ENCODE measurements at places on chromosomes 7 and 10.
A peak's percentile ranks its signal among the peaks of the same experiment; 100 is the strongest.

- no peak for DNase-seq
Measured at GRCh38 chr7:1981878-1982230, 250.9 kb downstream of the MAD1L1 start.

- DNase-seq = no peak
Measured at GRCh38 chr10:16509996-16510395, 11.7 kb downstream of the C1QL3 start.

DNA sequence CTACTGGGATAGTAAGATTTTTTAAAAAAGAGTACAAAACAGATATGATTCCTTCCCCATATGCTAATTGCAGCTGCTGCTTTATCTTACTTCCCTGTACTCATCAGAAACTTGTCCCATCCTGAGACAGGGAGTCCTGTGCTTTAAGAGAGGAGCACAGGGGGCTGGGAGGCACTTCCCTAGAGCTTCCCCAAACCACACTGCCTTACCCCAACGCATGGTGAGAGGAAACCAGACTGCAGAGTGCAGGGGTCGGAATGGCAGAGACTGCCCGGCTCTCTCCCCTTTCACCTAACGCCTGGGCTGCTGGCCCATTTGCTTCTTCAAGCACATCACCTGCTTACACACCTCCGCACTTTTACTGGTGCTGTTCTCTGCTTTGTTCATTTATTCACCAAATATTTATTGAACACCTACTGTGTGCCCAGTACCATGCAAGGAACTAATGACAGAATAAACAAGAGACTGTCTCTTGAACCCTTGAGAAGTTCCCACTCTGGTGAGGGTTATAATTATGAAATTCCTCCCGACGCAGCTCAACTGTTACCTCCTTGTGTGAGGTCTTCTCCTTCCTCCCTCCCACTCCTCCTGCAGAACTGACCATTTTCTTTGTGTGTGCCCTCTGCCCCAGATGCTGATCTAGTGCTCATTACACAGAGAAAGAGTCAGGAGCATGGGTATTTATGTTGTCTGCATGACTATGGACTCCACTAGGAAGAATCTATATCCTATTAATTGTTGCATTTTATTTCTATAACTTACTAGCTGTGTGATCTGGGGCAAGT lies 289.7 kb downstream of the TCF7L2 start:
- DNase-seq = no peak

DNA sequence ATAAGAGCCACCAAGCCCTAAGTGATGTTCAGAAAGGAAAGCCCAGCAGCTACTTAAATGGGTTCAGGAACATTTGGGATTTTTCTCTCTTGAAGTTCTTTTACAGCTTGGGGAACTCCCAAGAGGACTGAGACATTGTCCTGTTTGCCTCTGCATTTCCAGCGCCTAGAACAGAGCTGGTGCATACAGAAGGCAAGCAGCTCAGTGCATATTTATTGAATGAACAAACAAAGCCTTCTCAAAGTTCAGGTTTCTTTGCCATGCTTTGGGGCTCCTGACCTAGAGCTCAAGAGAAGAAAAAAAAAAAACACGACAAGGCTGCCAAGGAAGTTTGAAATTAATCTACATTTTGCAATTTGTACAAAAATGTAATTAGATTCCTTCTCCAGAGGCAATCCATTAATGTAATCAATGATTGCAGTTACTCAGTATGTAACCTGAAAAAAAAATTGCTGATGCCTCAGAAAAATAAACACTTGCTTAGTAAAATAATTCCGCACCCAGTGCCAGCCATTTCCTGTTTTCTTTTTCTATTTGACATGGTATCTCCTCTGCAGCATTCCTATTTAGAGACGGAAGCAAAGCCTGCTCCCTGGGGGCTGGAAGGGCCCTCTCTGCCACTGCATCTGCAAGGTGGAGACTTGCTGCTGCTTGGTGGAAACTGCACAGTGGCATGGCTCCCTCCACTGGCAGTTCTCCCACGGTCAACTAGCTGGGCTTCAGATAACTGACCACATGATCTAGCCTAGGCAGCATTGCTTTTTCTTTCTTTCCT lies 157.3 kb downstream of the TMEM178B start:
- no peak for DNase-seq

- DNase-seq = no peak
Measured at GRCh38 chr7:20980668-20981264, 194.1 kb upstream of the SP8 start.

DNA sequence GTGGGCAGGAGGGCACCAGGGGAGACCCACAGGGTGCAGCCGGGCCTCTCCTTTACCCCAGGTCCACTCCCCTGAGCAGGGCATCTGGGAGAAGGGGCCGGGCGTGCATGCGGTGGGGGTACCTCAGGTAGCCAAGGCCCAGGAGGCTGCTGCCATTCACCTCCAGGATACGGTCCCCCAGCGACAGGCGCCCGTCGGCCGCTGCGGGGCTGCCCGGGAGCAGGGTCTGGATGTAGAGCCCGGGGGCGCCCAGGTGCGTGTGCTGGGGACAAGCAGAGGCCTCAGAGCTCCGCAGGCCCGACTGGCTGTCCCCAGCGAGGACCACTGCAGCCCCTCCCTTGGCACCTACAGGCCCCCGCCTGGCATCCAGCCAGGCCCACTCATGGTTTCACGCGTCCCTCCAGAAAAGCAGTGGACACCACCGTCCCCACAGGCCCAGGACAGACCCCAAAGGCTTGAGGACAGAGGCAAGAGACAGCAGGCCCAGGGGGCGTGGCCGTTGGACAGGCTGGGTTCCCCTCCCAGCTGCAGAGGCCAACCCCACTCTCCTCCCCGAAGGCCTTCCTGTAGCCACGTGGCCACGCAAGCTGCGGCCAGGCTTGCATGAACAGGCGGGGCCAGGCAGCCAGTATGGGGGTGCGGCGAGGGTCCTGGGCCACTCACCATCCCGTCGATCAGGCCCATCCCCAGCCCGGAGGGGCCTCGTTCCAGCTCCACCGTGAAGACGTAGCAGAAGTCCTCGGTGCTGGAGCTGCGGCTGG lies 24.3 kb downstream of the AP5Z1 start:
- DNase-seq = no peak

DNA sequence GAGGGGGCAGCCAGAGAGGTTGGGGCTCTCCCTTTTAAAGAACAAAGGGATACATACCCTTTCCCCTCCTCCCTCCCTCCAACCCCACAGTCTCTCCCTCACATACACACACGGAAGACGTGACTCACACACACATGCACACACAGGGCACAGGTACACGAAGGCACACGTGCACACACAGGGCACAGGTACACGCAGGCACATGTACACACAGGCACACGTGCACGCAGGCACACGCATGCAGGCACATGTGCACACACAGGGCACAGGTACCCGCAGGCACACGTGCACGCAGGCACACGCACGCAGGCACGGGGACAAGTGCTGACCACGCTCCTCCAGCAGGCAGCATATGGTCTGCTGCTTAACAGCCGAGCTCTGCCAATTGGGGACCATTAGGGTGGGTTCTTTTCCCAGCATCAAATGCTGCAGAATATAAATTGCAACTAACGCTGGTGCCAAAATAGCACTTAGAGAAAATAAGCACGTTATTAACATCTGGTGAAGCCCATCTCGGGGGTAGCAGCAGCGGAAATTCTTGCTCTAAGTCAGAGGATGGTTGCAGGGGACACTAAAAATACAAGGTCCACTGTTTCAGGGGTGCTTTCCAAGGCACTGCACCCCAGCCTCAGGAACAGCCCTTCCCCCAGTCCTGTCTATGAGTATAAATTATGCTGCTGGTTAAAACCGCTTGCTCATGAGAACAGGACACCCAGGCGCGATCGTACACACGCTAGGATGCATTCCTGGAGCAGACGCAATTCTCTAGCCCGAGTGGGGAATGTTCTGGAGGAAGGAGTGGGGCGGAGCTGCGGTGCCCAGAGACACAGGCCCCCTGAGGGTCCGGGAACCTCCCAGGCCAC lies 55.2 kb upstream of the TNRC18 start:
- no peak for DNase-seq

DNA sequence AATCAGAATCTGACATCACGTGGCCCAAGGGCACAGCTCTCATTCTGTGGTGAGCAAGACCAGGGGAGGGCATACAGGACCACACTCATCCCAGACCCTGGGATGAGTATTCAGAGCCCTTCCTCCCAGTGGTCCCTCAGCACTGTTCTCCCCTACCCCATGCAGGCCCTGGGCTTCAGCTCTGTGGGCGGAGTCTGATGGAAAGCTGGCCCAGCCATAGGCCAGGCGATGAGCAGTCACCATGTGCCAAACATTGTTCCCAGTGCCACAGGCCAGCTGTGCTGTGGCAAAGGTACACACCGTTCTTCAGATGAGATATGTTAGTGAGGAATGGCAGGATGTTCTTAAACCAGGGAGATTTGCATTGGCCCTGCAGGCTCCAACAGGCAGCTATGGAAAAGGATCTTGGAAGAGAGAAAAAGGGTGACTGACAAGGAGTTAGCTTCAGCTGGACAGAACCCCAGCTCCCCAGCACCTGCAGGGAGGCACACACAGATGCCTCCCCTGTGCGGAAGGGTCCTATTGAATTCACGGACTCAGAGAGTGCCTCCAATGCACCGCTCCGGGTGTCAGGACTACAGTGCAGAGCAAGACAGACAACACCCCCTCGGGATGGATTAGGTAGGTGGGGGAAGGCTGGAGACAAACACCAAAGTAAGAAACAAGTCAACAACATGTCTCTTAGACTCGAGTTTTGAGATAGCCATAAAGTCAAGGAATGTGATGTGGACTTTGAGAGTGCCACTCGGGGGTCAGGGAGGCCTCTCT lies 596.0 kb upstream of the MGMT start:
- DNase-seq = peak; percentile 69

- no peak for DNase-seq
Measured at GRCh38 chr10:131947631-131948347, 33.9 kb downstream of the BNIP3 start.

GRCh38 chr7:131735101-131735500 lies 178.7 kb upstream of the PODXL start:
- no peak for DNase-seq

DNA sequence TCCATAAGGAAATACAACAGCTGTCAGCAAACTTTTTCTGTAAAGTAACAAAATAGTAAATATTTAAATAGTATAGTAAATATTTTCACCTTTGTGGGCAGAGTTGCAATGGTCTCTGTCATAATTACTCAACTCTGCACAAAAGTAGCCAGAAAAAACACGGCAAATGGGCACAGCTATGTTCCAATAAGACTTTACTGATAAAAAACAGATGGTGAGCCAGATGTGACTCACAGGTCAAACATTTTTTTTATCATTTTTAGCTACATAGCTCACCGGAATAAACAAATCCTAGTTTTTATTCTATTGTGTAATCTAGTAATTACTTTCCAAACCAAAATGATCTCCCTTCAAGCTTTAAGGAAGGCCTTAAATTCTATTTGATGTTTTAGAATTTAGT lies 55.3 kb downstream of the NCAPG2 start:
- no peak for DNase-seq

GRCh38 chr10:122290833-122291532 lies 19.9 kb downstream of the BTBD16 start:
- DNase-seq = no peak

DNA sequence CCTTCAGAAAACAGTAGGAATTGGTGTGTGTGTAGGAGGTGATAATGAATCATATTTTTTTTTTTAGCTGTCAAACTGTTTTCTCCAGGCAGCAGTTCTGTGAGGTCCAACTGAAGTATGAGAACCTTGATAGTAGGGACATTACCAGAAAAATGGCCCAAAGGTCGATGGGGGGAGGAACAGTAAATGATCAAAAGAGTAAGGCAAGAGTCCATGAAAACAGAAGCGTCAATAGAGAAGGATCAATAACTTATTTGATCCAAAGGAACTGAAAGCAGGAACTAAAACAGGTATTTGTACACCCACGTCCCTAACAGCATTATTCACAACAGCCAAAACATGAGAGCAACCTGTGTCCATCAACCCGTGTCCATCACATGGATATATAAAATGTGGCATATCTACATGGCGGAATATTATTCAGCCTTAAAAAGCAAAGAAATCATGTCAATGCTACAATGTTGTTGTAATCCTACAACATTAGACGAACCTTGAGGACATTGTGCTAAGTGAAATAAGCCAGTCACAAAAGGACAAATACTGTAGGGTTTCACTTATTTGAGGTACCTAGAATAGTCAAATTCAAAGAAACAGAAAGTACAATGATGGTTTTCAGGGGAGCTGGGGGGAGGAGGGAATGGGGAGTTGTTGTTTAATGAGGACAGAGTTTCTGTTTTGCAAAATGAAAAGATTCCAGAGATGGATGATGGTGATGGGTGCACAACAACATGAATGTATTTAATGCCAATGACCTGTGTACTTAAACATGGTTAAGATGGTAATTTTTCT lies 214.0 kb upstream of the KLF14 start:
- DNase-seq = no peak

DNA sequence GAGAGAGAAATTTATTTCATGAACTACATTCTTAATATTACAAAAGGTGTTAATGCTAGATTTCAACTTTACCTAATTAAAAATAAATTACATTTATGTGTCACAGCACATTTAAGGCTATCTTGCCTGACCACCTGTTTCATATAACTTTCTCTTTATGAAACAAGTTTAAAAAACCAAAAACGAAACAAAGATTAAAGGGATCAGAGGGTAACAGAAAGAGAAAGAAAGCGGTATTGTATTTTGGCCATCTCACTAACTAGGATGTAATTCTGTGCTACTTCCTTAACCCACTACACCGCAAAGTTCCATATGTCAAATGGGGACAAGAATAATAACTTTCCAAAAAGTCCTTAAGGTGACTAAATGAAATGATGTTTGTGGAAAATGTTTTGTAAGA lies 6.3 kb upstream of the RHOBTB1 start:
- no peak for DNase-seq

DNA sequence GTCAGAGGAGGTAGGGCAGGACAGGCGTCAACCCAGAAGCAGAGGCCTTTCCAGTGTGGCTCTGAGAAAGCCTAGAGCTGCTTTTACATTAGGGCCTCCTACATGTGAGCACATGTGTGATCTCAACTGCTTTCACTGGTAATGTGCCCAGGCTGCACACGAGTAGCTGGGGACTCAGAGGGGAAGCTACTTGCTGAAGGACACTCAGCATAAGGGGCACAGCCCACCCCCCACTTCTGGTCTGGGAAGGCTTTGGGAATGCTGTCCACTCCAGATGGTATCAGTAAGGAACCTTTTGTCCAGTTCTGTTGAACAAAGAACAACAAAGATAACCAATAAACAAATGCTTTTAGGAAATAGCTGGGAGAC lies 18.9 kb downstream of the PRF1 start:
- no peak for DNase-seq

Measured in osteocyte (in vitro differentiated cells).